ENCODE measurements at places on chromosomes 2 and 18.

DNA sequence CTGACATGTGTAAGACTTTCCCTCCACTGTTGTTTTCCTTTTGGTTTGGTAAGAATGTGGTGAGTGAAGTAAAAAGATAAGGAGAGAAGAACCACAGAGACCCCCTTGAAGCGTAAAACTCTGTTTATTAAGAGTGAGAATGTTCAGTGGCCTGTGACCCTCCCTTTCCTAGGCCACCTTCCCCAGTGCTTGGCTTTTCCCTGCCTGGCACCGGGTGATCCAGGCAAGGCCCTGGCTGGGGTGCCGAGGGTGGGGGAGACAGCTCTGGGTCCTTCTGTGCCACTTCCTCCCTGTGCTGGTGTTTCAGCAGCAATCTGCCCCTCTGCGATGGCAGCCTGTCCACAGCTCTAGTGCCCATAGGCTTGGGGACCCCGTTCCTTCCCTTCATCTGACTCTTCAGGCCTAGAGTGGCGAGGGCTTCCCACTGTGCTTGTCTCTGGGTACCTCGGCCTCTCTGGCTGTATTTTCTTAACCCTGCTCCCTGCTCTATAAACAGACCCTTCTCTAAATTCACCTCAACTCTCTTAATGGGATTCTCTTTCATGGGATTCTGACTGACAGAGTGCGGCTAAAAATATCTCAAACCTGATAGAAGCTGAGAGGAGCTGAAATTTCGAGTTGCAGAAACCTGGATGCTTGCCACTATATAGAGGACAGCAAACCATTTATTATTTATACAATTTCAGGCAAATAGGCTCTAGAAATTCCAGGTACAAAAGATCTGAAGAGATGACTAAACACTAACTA lies 461.0 kb downstream of the DLGAP1 start:
- DNase-seq, result no peak

- DNase-seq, result no peak
Observed at GRCh38 chr2:240915526-240916341, 9.6 kb downstream of the CROCC2 start.

DNA sequence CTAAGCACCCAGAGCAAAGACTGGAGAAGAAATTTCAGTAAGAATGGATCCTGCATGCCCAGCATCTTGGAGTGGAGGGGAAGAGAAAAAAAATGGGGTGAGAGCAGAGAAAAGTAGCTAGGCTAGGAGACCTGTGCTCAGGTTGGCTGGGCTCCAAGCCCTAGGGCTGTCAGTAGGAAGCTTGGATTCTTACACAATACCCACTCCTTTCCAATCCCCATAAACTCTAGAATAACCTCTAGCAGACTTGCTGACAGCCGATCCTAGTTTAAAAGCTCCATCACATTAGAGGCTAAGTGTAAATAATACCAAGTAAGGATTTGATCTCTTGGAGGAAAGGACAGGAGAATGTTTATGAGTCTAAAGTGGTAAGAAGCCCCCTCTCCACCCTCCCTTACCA lies 46.2 kb upstream of the NABP1 start:
- DNase-seq, result no peak

GRCh38 chr2:14547830-14548229 lies 84.7 kb upstream of the LRATD1 start:
- no peak for DNase-seq

- no peak for DNase-seq
Observed at GRCh38 chr2:43340945-43341356, 114.5 kb upstream of the ZFP36L2 start.

DNA sequence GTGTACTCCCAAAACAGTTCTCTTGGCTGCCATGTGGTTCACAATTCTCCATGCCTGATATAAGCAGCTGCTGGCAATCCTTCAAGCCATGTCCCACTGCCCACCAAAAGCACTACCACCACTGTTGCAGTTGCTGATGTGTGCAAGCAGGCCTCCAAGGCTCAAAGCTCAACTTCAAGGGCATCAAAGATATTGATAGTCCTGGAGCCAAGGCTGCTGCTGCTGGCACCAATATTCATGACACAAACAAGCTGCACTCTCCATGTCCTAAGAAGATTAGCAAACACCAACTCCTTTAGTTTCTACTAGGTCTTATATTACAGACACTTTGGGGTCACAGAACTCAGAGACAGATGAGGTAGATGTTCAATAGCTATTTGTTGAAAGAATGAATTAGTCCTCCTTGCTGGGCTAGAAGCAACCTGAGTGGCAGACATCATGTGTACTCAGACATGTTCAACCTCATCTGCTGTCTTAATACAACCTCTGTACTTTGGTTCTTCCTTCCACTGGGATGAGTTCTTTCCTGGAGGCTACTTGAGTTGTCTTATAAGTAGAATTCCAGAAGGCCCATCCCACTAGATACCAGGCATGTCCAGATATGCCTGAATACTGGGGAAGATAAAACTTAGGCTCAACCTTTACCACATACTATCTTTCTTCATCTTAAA lies 104.5 kb upstream of the UGP2 start:
- no peak for DNase-seq

GRCh38 chr2:16129716-16130540 lies 189.6 kb downstream of the MYCN start:
- DNase-seq, result no peak
